Osteocyte (in vitro differentiated cells): ENCODE measurements at places on chromosomes 11 and 22. TPM values are rescaled to one million over a fixed set of nuclear protein-coding genes. Genes with fewer than 3 reads are reported as not detected.

DNA sequence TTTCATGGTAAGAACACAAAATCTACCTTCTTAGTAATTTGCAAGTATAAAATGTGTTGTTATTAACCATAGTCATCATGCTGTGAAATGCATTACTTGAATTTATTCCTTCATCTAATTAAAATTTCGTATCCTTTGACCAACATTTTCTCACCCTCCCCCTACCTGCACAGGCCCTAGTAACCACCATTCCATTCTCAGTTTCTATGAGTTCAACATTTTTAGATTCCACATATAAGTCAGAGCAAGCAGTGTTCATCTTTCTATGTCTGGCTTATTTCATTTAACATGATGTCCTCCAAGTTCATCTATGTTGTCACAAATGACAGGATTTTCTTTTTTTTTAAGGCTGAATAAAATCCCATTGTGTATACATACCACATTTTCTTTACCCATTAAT is 43.5 kb upstream of the CCDC179 start:
- H3K4me1 ChIP-seq, result no peaks in the 10 kb centered on the region
- no peak overlapping the region for H3K27ac ChIP-seq
- no peak overlapping the region for H3K4me3 ChIP-seq
- H3K27me3 ChIP-seq, result peaks cover 2% of the 10 kb centered on the region
- DNase-seq, result no peak

Gene UPK2
- 0.42 and 0.86 TPM in 2 replicates for total RNA-seq

DNA sequence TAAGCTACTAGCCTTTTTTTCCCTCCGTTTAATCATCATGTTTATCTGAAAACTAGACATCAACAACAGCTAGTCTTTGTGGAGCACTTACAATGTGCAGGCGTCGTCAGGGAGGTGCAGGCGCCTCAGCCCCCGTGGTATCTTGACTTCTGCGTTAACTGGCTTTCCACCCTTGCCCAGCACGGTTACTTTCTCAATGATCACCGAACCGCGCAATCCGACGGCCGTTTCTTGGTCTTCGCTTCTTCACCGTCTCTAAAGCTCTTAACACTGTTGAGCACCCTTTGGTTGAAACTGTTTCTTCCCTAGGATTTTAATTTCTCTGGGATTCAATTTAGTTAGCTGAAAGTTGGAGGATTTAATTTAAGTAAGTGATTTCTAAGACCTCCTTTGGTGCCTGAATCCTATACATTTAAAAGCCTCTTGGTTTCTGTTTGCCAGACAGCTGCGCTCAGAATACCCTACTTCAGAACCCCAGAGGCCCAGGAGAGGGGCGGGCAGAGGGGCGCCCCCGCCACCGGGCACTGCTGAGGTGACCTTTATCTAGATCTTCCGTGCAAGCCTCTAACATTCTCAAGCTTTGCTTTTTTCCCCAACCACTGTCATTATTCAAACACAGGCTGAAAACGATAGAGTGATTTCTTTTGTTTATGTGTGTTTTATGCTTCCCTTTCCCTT is 18.0 kb upstream of the TMEM218 start:
- no peaks in the 10 kb centered on the region for H3K36me3 ChIP-seq
- peaks cover 30% of the 10 kb centered on the region for H3K4me1 ChIP-seq
- H3K27me3 ChIP-seq, result no peaks in the 10 kb centered on the region
- DNase-seq, result no peak
- H3K27ac ChIP-seq, result peak overlapping the region; percentile 83

- no peaks in the 10 kb centered on the region for H3K27me3 ChIP-seq
- no peak for DNase-seq
- H3K36me3 ChIP-seq, result peaks cover 19% of the 10 kb centered on the region
- no peak overlapping the region for H3K4me3 ChIP-seq
- H3K27ac ChIP-seq, result no peak overlapping the region
Measured at GRCh38 chr11:47414685-47415070, 6.3 kb downstream of the SLC39A13 start.

Gene KIAA1671
- total RNA-seq, result 8.3 and 10.0 TPM in 2 replicates

- no peak for DNase-seq
- H3K36me3 ChIP-seq, result no peaks in the 10 kb centered on the region
- H3K27me3 ChIP-seq, result no peaks in the 10 kb centered on the region
Measured at GRCh38 chr22:25896098-25896497, 154.1 kb downstream of the MYO18B start.

GRCh38 chr22:31107894-31108218 is 488 bp upstream of the SELENOM start:
- no peaks in the 10 kb centered on the region for H3K27me3 ChIP-seq
- peaks cover 29% of the 10 kb centered on the region for H3K4me1 ChIP-seq
- peak overlapping the region; percentile 90 for H3K27ac ChIP-seq
- H3K36me3 ChIP-seq, result peaks cover 2% of the 10 kb centered on the region
- H3K4me3 ChIP-seq, result peak overlapping the region; percentile 93

Gene NXPE2
- not detected in 2 replicates for total RNA-seq

- H3K4me1 ChIP-seq, result peaks cover 11% of the 10 kb centered on the region
- no peak overlapping the region for H3K27ac ChIP-seq
- H3K4me3 ChIP-seq, result no peak overlapping the region
- no peaks in the 10 kb centered on the region for H3K27me3 ChIP-seq
- no peaks in the 10 kb centered on the region for H3K36me3 ChIP-seq
Measured at GRCh38 chr11:115290479-115290878, 213.7 kb downstream of the CADM1 start.

DNA sequence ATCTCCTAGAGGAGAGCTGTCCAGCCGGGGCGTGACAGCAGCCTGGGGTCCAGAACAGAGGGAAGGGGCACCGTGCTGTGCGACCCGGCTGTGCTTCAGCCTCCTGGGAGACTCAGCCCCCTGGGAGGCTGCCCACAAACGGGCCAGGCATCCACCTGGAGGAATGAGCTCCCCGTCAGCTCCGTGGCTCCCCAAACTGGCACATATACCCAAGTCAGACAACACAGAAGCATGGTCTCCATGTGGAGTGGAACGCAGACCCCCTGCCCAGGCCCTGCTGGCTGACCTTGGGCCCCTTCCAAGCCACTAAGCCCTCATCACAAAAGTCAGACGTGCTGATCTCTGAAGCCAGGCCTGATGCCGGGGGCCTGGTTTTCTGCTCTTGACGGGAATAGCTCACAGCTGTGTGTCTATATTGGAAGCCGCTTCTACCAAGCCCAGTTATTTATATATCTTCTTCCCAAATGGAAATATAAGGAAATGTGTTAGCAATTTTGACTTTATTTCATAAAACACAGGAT is 91.7 kb downstream of the BRD1 start:
- peak; percentile 70 for DNase-seq
- no peaks in the 10 kb centered on the region for H3K36me3 ChIP-seq
- no peak overlapping the region for H3K27ac ChIP-seq
- no peaks in the 10 kb centered on the region for H3K4me1 ChIP-seq

Gene OR8B3
- total RNA-seq, result not detected in 2 replicates

Gene AIP
- 76.5 and 79.9 TPM in 2 replicates for total RNA-seq

DNA sequence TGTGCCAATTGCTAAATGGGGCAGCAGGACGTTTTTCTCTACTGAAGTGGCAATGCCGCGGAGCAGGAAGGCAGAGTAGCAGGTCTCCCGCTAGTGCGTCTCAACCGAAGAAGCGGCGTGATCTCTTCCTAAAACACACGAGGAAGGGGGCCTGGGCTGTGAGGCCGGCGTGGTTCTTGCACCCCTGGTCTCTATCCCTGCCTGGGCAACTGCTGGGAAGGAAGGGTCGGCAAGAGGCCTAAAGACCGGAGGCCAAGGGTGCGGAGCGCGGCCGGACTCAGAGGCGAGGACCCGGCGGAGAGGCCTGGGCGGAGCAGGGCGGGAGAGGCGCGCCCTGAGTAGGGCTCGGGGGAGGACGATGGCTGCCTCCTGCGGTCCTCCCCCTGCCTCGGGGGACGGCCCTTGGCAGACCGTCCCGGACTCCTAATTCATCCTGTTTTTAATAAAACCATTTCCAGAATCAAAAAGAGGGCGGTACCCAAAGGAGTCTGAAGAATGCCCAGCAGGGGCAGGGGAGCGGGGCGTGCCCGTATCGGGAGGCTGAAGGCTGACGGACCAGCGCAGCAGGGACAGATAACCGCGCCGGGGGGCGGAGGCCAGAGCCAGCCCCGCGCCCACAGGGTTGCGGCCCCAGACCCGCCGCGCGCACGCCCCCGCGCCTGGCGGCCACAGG is 572 bp upstream of the APLP2 start:
- no peak for DNase-seq
- peak overlapping the region; percentile 91 for H3K27ac ChIP-seq
- peak overlapping the region; percentile 81 for H3K4me3 ChIP-seq
- no peaks in the 10 kb centered on the region for H3K36me3 ChIP-seq
- H3K27me3 ChIP-seq, result peaks cover 4% of the 10 kb centered on the region

Gene KCNK4
- total RNA-seq, result 0.39 and 0.43 TPM in 2 replicates

- H3K4me3 ChIP-seq, result no peak overlapping the region
- no peak overlapping the region for H3K27ac ChIP-seq
- peaks cover 67% of the 10 kb centered on the region for H3K27me3 ChIP-seq
- peaks cover 14% of the 10 kb centered on the region for H3K4me1 ChIP-seq
- no peak for DNase-seq
Measured at GRCh38 chr11:43947003-43947500, 4.6 kb downstream of the C11orf96 start.

Gene HYOU1
- 168 TPM in 2 replicates for total RNA-seq

Gene MS4A15
- not detected in 2 replicates for total RNA-seq

- no peak for DNase-seq
- no peak overlapping the region for H3K27ac ChIP-seq
- H3K27me3 ChIP-seq, result peaks cover 8% of the 10 kb centered on the region
- H3K36me3 ChIP-seq, result no peaks in the 10 kb centered on the region
- no peaks in the 10 kb centered on the region for H3K4me1 ChIP-seq
Measured at GRCh38 chr11:133046252-133046651, 486.0 kb downstream of the OPCML start.

DNA sequence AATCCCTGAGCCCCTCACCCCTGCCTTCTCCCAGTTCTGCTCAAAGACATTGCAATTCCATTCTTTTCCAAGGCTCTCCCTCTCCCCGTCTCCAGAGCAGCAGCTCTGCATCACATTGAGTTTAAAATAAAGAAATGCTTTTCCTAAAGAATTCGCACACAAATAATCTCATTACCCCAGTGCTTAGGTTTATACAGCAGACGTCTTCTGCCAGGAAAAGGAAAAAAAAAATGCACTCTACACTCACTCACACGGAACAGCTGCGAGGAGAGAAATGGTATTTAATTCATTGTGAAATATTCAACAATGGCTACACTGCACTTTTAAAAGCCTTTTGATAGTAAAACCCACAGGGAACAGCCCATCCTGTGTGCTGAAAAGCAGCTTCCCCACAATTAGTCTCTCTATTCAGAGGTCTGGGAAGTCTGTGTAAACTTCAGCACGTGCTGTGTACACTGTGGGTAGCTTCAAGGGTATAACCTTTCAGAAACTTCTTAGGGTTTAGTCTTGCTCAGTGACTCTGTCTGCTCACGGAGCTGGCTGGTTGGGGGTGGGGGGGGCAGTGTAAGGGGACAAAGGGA is 42.8 kb downstream of the ETS1 start:
- peaks cover 3% of the 10 kb centered on the region for H3K27me3 ChIP-seq
- H3K27ac ChIP-seq, result peak overlapping the region; percentile 32
- no peaks in the 10 kb centered on the region for H3K36me3 ChIP-seq
- H3K4me3 ChIP-seq, result no peak overlapping the region
- no peak for DNase-seq

DNA sequence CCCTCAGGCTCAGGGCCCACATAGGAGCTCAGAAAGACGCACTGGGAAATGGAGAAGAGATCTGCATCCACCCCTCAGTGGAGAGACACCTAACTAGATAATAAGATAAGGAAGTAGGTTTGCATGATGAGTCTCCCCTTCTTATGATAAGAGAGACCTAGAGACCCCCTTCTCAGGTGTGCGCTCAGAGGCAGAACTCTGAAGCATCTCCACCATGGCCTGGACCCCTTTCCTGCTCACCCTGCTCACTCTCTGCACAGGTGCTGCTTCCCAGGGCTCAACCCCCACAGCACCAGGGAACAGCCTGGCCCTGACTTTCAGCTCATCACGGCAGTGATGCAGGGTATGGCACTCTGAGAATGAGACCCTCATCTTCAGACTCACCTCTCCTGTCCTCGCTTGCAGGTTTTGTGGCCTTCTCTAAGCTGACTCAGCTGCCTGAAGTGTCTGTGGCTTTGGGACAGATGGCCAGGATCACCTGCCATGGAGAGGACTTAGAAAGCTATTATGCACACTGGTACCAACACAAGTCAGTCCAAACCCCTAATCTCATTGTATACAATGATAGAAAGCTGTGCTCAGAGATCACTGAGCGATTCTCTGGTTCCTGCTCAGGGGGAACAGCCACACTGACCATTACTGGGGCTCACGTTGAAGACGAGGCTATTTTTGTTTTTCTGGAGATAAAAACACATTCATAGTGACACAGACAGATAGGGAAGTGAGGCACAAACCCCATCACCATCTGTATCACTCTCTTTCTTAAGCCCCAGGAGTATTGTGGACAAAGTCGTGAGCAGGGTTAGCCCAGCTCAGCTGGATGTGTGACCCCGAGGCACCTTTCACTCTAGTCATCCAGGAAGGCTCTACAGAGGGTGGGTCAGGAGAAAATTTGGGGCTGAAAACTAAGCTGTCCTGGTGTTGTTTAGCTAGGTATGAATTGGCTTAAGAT is 29.7 kb upstream of the IGLL5 start:
- no peaks in the 10 kb centered on the region for H3K36me3 ChIP-seq
- H3K27me3 ChIP-seq, result peaks cover 40% of the 10 kb centered on the region

Gene PKP3
- 0.40 and 0.50 TPM in 2 replicates for total RNA-seq

DNA sequence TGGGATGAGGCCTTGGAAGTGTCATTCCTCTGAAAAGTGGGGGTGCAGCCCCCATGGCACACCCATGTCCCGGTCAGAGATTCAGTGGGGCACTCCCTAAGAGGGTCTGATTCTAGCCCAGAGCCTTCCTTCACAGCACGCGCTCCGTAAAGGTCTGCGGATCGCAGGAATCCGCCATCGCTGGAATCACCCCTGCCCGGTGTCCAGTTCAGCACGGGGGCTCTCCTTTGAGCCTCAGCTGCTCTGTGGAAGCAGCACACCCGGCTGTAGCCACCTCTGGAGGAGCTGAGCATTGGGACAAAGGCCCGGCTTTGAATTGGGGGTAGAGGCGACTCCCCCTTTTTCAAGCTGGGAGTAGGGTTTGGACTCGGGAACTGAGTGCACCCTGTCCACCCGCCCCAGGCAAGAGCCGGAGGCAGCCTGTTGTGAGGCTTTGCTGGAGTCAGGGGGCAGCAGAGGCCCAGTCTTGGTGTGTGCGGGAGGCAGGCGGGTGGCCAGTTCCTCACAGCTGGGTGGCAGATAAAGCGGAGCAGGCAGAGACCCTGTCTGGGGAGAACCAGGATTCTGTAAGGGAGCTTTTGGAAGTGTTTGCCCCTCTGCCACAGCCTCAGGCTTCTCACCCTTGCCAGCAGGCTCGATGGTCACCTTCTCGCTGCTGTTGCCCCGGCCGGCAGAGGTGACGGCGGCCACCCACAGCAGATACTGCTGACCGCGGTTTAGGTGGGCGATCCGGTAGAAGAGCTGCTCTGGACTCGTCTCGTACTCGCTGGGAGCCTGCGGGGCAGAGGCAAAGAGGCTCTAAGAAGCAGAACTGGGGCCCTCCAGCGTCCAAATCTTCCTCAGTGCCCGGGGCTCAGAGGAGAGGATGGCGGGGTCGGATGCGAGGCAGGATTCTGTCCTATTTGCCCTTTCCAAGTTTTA is 115.9 kb downstream of the CEP164 start:
- H3K27ac ChIP-seq, result no peak overlapping the region
- no peak overlapping the region for H3K4me3 ChIP-seq
- no peak for DNase-seq
- no peaks in the 10 kb centered on the region for H3K36me3 ChIP-seq
- no peaks in the 10 kb centered on the region for H3K4me1 ChIP-seq
- peaks cover 44% of the 10 kb centered on the region for H3K27me3 ChIP-seq
